ENCODE measurements at places on chromosomes 6 and 20.

GRCh38 chr6:64990652-64991304, 716.2 kb downstream of the EYS start:
- no peak for DNase-seq

GRCh38 chr6:110432285-110432900, 17.0 kb upstream of the DDO start:
- no peak for DNase-seq

DNA sequence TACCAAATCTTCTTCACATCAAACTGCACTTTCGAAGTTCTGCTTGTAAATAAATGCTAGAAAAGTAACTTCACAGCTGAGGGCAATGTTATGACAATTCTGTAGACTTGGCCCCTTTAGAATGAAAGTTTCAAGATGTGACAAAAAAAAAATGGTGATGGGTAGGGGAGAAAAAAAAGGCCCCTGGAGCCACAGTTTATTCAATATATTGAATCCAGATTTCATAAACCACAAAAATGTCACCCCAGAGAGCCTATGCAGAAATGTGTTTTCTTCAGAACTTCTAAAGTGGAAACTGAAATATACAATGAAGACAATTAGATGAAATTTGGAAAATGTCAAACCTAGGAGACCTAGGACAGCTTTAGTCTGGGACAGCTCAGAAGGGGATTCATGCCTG, 143.1 kb downstream of the EDN3 start:
- no peak for DNase-seq

- no peak for DNase-seq
Observed at GRCh38 chr6:34201455-34202107, 35.1 kb upstream of the HMGA1 start.

DNA sequence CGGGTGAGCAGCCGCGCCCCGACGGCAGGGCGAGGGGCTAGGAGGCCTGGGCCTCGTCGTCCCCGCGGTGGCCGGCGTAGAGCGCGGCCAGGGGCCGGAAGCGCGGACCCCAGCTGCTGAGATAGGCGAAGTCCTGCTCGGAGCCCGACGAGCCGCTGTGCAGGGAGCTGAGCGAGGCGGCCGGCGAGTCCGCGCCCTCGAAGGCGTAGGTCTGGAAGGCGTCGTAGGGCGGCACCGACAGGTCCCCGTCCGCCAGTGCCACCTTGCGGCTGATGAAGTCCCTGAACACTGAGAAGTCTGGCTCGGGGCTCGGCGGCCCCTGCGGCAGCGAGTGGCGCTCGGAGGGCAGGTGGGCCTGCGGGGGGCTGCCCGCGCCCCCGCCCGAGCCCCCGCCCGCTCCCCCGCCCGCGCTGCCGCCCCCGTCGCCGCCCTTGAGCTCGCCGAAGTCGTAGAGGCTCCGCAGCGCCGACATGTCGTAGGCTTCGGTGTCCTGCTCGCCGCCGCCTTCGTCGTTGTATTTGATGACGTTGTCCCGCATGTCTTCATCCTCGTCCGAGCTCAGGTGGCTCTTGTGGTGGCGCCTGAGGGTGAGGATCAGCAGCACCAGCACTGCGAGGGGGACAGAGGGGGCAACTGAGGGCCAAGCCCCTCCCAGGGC, 56.5 kb downstream of the CD40 start:
- DNase-seq, result peak; percentile 87

GRCh38 chr6:63448229-63448628, 124.1 kb upstream of the LOC128125822 start:
- DNase-seq, result no peak

GRCh38 chr6:146847426-146847825, 248.7 kb downstream of the ADGB start:
- DNase-seq, result no peak

- peak; percentile 65 for DNase-seq
Observed at GRCh38 chr6:17863901-17864754, 123.3 kb downstream of the KIF13A start.

- DNase-seq, result no peak
Observed at GRCh38 chr20:24806705-24807676, 142.1 kb upstream of the CST7 start.

- DNase-seq, result no peak
Observed at GRCh38 chr20:1897541-1897940, 2.3 kb downstream of the SIRPA start.

GRCh38 chr6:34179106-34179720, 33.3 kb upstream of the GRM4 start:
- DNase-seq, result no peak

GRCh38 chr6:14670806-14671205, 553.2 kb downstream of the CD83 start:
- DNase-seq, result no peak

- DNase-seq, result no peak
Observed at GRCh38 chr20:17505636-17506517, 25.3 kb downstream of the BFSP1 start.

DNA sequence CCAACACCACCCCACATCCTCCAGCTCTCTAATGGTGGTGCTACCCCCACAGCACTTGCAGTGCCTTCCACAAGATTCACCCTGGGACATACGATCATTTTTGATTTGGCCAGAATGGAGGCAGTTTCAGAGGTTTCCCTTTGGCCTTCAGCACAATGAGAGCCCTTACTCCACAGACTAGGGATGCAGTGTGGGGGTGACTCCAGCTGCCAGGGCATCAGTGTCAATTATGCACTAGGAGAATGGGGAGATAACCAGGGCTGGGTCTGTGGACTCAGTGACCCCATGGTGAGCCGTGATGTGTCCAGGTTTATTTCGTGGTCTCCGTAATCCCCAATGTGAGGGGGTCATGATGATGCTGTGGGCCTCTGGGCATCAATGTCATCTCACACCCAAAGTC, 31.5 kb upstream of the MICB start:
- DNase-seq, result no peak

DNA sequence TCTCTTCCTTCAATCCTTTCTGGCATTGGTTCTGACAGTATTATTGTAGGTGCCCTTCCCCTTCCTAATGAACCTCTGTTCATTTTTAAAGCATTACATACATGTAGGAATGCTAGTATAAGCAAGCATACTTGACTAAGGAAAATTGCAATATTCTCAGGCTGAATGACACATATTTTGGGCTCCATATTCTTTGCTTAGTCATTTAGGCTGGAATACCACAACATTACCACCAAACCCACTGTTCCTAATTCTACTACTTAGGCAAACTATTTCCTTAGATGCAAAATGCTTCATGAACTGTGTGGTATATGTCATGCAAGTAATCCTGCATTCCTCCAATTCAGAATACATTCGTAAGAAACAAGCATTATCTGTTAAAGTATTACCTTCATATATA, 113.9 kb downstream of the PRDM1 start:
- DNase-seq, result peak; percentile 62

GRCh38 chr20:19652591-19653026, 105.4 kb upstream of the RIN2 start:
- no peak for DNase-seq

All from AG20443 (cell line).